ENCODE measurements at places on chromosomes 13 and 19.

DNA sequence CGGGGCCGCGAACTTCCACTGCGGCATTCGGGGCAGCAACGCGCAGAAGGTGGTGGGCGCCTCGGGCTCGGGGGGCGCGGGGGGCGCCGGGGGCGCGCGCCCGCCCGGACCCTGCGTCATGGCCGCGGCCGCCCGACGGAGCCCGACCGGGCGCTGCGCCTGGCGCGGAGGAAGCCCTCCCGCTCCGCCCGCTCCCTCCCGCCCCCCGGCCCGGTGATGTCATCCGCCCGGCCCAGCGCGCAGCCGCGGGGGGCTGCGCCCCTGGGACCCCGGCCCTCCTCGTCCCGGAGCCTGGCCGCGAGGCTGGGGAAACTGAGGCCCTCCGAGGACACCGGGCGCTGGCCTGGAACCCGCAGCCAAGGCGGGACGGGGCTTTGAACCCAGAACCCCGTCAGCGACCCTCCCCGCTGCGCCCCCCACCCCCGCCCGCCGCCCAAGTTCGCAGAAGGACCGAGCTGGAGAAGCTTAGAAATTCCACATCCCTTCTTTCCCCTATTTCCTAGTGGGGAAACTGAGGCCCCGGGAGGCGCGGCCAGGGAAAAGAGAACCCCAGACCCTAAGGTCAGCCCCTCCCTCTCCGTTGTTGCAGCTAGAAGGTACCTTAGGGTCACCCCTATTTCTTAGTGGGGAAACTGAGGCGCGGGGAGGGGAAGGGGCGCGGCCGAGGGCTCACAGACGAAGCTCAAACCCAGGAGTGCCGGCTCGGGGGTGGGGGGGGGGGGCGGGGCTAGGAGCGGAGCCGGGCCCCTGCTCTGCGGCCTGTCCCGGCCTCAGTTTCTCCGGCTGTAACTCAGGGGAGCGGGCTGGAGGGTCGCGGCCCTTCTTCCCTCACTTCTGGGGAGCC, at the start of gene SHC2:
Gene SHC2 (minus strand): TSS at position 157 of the 844 bp plus-strand sequence. CDS start 37 bp downstream, at position 120.
- peak; percentile 58 for DNase-seq

- no peak for DNase-seq
Measured at GRCh38 chr13:43009506-43009905, 13.9 kb upstream of the DNAJC15 start.

- DNase-seq, result no peak
Measured at GRCh38 chr19:29609636-29610035, 3.6 kb downstream of the POP4 start.

DNA sequence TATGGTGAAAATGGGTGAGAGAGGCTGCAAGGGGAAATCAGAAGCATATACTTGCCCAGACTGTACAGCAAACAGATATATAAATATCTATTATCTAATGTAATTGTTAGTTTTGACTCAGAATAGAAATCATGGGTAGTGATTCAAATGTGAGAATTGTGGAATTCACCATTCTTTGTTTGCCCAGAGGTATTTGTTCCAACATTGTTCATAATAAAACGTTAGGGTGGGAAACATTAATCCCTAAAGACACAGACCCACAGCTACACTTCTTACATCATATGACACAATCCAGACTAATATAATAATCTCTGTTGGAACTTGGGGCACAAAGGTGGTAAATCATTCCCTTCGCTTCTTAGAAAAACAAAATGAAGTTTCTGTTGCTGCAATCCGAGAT, 646.5 kb upstream of the SLITRK6 start:
- no peak for DNase-seq

DNA sequence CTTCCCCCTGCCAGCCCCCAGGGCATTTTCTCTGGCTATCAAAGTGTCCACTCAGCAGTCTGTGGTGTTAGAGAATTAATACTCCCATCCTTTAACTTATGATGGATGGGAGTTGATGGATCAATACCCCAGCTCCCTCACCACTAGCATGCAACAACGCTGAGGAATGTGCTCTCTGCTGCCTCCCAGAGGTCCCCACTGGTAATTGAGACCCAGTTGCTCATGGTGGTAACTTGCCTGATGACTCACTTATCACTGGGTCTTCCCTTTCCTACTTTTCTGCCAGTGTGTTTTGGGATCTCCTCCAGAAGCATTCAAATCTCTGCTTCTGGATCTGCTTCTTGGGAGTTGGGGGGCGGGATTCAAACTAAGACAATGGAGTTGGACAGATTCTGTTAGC, 20.3 kb upstream of the CACNA1A start:
- no peak for DNase-seq

- DNase-seq, result no peak
Measured at GRCh38 chr13:40352802-40353562, 313.5 kb downstream of the FOXO1 start.

DNA sequence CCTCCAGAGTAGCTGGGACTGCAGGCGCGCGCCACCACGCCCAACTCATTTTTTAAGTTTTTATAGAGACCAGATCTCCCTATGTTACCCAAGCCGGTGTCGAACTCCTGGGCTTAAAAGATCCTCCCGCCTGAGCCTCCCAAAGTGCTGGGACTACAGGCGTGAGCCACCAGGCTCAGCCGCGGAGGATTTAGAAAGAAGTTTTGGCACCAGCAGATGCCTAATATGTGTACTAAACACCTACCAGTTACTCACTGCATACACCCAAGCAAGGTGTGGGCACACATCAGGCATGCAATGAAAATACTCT, 464 bp upstream of the ZFP14 start:
- DNase-seq, result no peak

Measured in lung (tissue), 17 donors.